ENCODE measurements at places on chromosomes 1 and 21. TPM values are rescaled to one million over a fixed set of nuclear protein-coding genes. Genes with fewer than 3 reads are reported as not detected.
A peak's percentile ranks its signal among the peaks of the same experiment; 100 is the strongest.

DNA sequence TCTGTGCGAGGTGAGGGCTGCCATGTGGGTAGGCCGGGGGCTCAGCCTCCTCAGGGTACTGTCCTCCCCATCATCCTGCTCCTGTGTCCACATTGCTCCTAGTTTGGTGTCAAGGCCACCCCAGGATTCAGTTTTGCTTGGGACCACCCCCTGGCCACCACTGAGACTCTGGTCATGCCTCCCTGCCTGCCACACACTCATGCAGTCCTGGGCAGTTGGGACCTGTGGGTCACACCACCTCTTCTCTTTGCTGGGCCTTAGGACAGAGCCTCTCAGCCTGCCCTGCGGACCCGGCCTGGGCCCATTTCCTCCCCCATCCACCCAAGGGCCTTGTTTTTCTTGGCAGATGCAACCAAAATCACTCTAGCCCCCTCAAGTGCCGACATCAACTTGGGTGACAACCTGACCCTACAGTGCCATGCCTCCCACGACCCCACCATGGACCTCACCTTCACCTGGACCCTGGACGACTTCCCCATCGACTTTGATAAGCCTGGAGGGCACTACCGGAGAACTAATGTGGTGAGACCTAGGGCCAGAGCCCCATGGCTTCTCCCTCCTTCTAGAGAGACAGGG lies 19.4 kb downstream of the TMEM81 start:
- no peak for DNase-seq

DNA sequence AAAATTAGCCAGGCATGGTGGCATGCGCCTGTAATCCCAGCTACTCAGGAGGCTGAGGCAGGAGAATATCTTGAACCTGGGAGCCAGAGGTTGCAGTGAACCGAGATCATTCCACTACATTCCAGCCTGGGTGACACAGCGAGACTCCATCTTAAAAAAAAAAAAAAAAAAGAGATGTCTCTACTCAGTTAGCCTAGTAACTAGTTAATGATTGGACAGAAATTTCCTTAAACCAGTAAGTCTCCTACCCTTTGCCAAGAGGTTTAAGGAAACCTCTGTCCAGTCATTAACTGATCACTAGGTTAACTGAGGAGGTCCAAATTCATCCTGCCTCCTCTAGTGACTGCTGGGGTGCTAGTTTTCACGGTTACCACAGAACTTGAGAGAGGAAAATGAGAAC lies 143.9 kb upstream of the UBE2U start:
- DNase-seq, result no peak

DNA sequence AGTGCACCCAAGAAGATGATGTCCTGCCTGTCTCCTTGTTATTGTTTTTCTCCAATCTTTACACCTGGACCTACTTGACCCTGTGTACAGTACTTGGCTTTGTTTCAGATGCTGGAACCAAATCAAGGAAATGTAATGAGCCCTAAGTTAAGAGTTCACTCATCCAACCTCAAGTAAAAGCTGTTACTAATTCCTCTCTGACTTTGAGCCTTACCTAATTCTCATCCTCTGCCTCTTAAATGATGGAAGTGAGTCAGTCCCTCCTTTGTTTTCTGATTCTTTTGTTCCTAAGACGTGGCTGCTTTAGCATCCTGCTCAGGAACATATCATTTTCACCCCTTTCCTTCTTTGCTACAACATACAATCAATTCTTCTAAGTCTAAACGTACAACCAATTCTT lies 15.3 kb upstream of the PLA2G4A start:
- DNase-seq, result peak; percentile 31

GRCh38 chr1:230728710-230729392 lies 14.9 kb upstream of the AGT start:
- DNase-seq, result no peak

DNA sequence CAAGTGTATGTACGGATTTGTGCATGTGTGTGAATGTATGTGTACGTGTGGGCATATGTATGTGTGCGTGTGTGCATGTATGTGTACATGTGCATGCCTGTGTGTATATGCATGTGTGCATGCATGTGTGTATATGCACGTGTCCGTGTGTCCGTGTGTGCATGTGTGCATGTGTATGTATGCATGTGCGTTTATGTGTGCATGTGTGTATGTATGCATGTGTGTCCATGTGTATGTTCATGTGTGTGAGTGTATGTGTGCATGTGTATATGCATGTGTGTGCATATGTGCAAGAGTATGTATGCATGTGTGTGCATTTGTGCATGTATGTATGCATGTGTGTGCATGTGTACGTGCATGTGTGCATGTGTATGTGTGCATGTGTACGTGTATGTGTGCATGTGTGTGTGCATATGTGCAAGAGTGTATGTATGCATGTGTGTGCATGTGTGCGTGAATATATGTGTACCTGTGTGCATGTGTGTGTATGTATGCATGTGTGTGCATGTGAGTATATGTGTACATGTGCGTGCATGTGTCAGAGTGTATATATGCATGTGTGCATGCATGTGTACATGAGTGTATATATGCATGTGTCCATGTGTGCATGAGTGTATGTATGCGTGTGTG lies 15.6 kb downstream of the EPHA8 start:
- no peak for DNase-seq

GRCh38 chr1:216563087-216563486 lies 139.8 kb upstream of the USH2A start:
- no peak for DNase-seq

DNA sequence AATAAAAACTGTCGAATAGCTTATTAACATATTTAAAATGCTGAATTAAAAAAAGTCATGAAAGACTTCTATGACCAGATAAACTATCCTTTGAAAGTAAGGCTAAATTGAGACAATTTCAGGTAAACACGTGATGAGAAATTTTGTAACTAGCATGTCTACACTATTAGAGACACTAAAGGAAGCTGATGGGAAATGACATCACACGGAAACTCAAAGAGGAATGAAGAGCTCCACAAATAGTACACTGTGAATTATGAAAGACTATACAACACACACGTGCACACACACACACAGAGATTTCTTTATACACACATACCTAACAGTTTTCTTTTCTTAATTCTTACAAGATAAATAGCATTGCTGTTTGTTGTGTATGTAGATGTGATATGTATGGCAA lies 70.9 kb upstream of the PLA2G4A start:
- no peak for DNase-seq

DNA sequence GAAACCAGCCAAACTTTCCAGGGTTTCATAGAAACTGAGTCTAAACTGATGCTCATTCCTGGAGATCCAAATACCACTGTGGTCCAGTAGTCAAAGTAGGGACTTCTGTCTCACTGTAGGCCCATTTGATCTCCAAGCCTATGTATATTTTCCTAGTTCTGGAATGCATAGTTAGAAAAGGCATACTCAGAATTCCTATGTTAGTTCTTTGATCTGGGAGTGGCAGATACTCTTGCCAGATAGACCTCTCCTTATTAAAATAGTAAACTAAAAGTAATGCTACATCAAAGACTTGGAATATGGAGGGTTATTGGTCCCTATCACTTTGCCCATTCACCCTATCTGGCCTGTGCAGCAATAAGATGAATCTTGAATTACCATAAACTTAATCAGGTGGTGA lies 10.4 kb upstream of the SGIP1 start:
- DNase-seq, result no peak

GRCh38 chr1:164562511-164562910 lies 3.5 kb downstream of the PBX1 start:
- DNase-seq, result peak; percentile 48

GRCh38 chr1:94530373-94530878 lies 11.1 kb downstream of the F3 start:
- DNase-seq, result peak; percentile 23

DNA sequence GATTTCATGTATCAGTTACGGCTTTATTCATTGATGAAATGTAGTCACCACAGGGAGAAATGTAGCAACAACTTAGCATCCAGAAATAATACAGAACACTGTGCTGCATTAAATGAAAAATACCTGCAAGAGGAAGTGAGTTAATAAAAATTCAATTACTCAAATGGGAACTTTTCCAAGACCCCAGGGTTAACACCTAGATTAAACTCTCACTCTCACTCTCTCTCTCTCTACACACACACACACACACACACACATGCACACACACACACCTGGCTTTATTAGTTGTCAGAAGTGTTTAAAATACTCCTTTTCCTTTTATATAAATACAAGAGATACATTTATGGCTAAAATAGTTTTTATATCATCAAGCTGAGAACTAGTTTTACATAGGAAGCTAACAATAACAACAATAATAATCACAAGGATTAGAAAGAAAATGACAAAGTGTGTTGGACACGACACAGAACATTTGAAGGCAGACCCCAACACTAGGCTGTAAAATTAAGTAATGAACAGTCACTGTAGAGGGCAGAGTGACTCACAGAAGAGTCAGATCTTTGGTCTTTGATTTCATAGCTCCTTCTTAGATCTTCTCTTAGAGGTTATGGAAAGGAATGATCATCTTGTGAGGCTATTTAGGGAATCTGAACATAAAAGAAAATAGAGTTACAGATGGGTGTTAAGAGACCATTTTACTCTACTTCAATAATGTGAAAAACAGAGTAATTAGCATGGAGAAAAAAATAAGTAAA lies 1266.0 kb upstream of the ADGRL2 start:
- DNase-seq, result peak; percentile 22

GRCh38 chr21:33069994-33070743 lies at the start of gene OLIG1:
OLIG1 (plus strand) TSS chr21:33070141; CDS start chr21:33070247, 106 bp downstream.
- DNase-seq, result peak; percentile 32

DNA sequence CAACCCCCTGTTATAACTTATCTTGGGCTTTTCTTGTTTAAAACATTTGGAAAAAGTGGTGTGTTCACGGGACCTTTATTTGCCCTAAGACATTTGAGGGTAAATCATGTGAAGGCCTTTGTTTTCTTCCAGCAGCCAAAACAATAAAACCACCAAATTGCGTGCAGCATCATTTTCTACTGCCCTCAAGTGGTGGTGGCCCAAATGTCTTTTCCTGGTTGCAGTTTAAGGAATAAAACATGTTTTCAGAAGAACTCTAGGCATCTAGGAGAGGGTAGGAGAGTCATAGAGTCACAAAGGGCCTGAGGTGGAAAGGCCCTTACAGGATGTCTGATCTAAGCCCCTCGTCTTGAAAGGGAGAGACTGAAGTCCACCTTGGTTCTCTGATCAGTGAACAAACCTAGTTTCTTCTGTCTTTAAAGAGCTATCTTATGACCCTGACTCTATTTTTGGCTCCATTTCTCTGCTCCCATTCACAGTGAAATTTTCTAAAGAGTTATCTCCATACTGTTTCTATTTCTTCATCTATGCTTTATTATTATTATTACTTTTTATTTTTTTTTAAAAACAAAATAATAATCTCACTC lies 16.0 kb upstream of the EPS15 start:
- DNase-seq, result peak; percentile 45

GRCh38 chr1:14707531-14708445 lies 109.3 kb downstream of the KAZN start:
- DNase-seq, result no peak

DNA sequence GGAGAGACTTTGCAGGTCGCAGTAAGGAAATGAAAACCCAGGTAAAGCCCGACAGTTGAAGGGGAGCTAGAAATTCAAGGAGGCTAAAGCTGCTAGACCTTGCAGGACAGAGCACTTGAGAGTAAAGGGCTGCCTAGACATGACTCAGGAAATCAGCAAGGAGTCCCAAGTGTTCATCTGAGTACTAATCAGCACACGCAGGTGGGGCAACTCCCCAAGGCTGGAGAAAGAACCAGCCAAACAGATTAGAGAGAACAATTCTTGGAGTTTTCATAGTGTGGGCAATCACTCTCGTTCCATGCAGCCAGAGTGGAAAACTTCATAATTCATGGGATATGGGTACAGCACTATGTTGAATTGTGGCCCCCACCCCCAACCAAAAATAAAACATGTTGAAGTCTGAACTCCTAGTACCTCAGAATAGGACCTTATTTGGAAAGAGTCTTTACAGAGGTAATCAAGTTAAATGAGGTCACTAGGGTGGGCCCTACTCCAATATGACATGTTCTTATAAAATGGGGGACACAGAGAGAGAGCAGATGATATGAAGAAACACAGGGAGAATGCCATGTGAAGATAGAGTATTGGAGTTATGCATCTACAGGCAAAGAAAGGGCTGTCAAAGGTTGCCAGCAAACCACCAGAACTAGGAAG lies 28.0 kb downstream of the SYDE2 start:
- no peak for DNase-seq

GRCh38 chr1:227317011-227317451 lies 1.3 kb downstream of the CDC42BPA start:
- DNase-seq, result peak; percentile 32

The ASAP3 gene
- 11.1 TPM for polyA plus RNA-seq

The GPR61 gene
- not detected for polyA plus RNA-seq

The LCE1E gene
- 3.4 TPM for polyA plus RNA-seq

The LTN1 gene
- polyA plus RNA-seq, result 6.5 TPM

The S100PBP gene
- polyA plus RNA-seq, result 12.4 TPM
